ENCODE measurements at places on chromosomes 11 and 22. TPM values are rescaled to one million over a fixed set of nuclear protein-coding genes. Genes with fewer than 3 reads are reported as not detected.

Gene MN1
- total RNA-seq: 1.7 TPM

DNA sequence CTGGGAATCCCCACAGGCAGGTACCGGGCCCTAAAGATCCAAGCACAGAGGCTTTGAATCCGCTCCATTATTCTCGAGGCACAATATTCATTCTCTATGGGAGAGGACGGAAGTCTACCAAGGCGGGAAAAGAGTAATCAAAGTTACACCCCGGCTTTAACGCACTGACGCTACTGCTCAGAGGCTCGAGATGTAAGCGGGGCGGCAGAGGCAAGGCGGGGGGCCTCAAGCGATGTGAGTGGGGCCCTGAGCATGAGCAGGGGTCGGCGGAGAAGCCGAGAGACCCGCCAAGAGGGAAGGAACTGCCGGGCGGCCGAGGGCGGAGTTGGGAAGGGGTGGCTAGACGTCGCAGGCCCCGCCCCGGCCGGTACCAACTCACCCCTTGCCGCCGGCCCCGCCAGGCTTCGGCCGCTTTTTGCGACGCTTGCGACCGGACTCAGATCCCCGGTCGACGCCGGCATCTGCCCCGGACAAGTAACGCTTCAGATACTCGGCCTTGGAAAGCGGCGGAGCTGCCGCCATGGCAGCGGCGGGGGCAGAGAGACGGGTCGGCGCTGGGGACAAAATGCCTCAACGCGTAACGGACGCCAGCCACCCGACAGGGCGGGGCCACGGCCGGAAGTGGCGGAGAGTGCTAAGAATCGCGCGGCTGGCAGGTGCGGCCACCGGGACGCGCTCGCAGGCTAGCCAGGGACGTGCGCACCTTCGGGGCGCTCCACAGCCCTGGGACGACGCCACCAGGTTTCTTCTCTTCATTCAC is at the start of gene BUD13:
Gene BUD13, minus strand, starts transcription at position 545 of the 760 bp plus-strand sequence. Its CDS starts 23 bp downstream, at position 522.
- peak; percentile 92 for DNase-seq

Gene CUL5
- 37.9 TPM for total RNA-seq

DNA sequence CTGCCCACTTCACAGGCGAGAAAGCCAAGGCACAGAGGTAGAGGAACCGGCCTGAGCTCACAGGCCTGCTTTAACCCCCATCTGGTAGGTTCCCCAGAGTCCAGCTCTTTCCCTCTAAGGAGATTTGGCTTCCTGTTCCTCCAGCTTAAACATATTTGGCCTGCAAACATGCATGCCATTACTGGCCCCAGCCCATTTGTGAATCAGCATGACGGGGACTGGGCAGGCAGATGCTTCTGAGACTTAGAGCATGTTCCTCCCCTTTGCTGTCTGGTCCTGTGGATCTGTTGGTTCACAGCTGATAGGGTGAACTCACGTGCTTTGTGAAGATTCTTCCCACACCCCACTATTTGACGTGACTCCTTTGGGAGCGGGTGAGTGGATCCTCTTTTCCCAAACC is 12.6 kb downstream of the CHST1 start:
- DNase-seq: no peak

Gene GPR137
- total RNA-seq: 43.7 TPM

- no peak for DNase-seq
These were observed 4.0 kb upstream of the RBFOX2 start for GRCh38 chr22:36032611-36033010.

Gene UBQLNL
- 0.19 TPM for total RNA-seq

- no peak for DNase-seq
These were observed 90.1 kb downstream of the KIF18A start for GRCh38 chr11:28017816-28018215.

DNA sequence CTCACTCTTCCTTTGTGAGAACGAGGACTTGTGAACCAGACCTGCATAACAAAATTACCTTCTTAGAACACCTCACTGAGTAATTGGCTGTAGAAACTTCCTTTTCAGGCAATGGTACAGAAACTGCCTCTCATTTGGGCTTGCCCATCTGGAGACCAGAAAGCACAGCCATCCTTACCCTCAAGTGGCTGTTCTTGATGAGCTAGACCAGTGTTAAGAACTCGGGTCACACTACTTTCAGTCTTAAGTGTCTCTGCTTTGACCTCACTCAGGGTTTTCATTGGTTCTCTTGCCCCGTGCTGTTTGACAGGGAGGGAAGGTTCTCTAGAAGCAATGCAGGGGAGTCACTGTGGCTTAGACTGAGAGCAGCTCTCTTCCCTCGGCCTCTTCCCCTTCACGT is 29.3 kb downstream of the NAT10 start:
- DNase-seq: no peak

Gene RFPL2
- 0.43 TPM for total RNA-seq

GRCh38 chr11:79244241-79244772 is 196.5 kb downstream of the TENM4 start:
- DNase-seq: no peak

Data from type B pancreatic cell (in vitro differentiated cells).